ENCODE measurements at places on chromosomes 2 and 18.
A peak's percentile ranks its signal among the peaks of the same experiment; 100 is the strongest.

DNA sequence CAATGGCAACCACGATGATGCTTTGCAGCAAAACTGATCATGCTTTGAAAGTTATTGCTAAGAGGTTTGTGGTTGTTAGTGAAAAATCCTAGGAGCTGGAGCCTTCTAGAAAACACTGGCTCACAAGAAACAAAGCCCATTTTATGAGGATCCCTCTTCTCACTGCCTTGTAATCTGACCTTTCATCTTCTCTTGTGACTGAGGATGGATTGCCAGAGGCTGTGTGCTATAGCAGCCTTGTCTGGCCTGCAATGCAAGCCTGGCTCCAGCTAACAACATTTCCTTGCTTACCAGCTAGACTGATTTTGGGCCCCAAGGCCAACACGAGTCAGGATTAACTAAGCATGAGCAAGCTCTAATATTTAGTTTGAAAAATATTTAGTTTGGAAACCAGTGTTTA lies 13.1 kb downstream of the PIEZO2 start:
- no peak for DNase-seq

- DNase-seq: no peak
Measured at GRCh38 chr18:58449464-58449863, 179.4 kb downstream of the ALPK2 start.

DNA sequence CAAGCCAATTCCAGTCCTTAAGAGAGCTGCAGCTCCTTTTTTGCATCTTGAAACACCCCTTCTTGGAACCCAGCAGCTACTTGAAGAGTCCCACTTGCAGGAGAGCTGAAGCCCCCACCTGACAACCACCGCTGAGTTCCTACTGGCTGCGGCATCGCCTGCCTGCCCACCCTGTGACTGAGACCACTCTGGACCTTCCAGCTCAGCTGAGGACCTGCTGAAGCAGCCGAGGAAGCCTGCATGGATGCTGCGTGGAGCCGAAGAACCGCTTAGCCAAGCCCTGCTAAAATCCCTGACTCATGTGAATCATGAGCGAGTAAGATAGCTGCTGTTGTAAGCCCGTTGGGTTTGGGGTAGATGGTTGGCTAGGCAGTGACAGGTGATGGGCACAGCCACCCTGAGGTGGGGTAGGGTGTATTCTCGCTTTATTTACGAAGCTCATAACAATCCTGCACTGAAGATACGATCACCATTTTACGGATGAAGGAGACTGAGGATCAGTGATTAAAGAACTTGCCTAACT lies 78.4 kb downstream of the INHBB start:
- DNase-seq: no peak

DNA sequence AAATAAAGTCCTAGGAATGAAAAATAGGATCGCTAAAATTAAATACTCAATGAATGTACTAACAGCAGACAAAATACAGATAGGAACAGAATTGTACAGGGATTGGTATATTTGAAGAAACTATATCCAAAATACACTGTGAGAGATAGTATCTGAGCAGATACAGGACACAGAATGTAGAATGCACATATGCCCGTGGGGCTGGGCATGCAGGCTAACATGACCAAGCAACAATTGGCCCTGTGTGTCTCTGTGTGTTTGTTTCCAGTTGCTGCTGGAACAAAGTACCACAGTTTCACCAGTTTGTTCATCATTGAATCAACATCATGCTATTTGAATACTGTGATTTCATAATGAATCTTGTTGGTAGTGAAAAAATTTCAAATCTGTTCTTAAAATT lies 127.6 kb downstream of the PMAIP1 start:
- DNase-seq: no peak

GRCh38 chr2:61421611-61422010 lies 49.3 kb downstream of the USP34 start:
- no peak for DNase-seq

GRCh38 chr2:1991706-1992245 lies 247.5 kb upstream of the PXDN start:
- no peak for DNase-seq

GRCh38 chr18:55794288-55795052 lies 206.5 kb upstream of the TCF4 start:
- DNase-seq: no peak

- peak; percentile 32 for DNase-seq
Measured at GRCh38 chr2:212421556-212422334, 116.9 kb downstream of the ERBB4 start.

DNA sequence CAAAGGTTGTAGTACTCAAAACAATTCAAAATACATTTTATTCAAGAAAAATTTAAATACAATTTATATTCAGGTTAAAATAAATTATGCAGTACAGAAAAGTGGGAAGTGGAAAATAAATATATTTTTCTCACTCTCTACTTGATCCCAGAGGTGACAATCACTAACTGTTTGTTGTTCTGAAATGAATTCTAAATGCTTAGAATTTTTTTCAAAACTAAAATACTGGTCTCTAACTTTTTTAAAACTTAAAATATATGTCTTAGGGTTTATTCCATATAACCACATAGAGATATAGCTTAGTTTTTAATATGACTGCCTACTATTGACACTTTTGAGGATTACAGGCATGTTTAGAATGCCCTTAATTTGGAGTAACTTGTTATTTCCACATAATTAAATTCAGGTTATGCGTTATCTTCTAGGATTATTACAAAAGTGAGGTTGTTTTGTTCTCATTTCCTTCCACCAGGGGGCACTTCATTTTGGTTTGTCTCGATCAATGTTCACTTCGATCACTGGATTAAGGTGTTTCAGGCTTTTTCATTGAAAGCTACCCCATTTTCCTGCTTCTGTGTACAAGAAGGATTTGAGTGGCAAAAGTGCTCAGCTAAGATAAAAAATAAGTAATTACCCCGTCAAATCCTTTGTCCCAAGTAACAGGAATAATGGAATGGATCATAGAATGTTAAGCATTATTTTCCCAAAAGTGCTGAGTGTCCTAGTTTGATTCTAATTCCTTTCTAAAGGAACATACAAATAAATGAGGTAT lies 27.1 kb upstream of the TFPI start:
- DNase-seq: no peak

- DNase-seq: no peak
Measured at GRCh38 chr2:74205596-74205995, 7.2 kb downstream of the MTHFD2 start.

Measured in BJ (cell line).